ENCODE measurements at places on chromosomes 7 and 10.

- no peak for DNase-seq
Observed at GRCh38 chr10:110415809-110416208, 81.9 kb upstream of the DUSP5 start.

GRCh38 chr10:43093423-43094076 is 16.7 kb downstream of the RET start:
- no peak for DNase-seq

DNA sequence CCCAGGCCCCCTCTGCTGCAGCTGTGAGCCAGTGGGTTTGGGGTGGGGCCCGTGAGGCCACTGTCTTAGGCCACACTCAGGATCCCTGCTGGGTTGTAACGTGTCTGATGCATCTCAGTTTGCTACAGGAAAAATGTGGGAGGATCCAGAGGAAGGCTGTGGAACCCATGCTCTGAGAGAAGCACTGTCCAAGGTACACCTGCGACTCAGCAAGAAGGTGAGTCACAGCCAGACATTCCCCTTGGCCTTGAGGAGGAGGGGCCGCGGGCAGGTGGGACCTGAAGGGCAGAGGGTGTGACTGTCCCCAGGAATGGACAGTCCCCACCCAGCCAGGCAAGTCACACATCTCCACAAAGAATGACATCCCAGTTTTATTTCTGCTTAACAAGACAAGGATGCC is 27.8 kb upstream of the C10orf120 start:
- DNase-seq: no peak

- no peak for DNase-seq
Observed at GRCh38 chr7:39909526-39909925, 40.5 kb upstream of the CDK13 start.

DNA sequence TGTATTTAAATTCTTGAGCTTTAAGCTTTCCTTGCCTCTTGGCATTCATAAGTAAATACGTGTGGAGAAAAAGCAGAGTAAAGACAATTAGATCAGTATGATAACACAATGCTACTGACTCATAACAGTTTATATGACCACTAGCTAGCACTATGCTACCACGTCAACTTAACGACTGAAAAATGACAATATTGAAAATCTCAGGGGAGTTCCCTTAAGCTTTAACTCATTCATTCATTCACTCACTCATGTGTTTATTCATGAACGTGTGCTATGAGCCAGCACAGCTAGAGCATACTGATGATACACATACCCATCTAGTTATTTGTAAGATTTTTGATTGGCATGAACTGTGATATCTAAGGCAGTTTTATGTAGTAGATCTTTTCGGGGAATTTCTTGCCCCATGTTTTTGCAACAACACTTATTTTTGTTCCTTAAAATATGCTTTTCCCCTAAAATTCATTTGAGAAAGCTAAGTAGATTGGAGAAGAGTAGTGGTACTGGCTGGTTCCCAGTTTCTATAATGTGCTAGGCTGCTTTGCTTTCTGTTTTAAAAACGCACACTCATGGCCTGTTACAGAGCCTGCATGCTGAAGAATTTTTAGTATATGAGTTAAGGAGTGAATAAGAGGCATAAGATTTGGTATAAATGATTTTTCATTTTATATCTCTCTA is 57.4 kb upstream of the ACBD5 start:
- no peak for DNase-seq

- no peak for DNase-seq
Observed at GRCh38 chr7:124720195-124720594, 45.4 kb downstream of the GPR37 start.

GRCh38 chr7:1121886-1122831 is 34.2 kb downstream of the GPER1 start:
- DNase-seq: no peak

DNA sequence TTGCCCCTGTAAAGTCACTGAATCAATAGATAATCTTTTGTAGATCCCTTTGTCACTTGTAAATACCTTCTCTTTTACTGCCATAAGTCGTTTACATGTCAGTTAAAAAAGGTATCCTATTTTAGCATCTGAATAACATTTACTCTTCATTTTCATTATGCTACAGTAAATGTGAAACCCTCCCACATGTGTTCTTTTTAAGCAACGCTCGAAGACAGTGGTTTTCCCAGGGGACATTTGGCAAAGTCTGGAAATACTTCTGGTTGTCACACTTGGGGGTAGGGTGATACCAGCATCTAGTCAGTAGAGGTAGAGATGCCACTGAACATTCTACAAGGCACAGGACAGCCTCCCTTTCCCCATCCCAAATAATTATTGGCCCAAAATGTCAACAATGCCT is 23.7 kb downstream of the ATAD1 start:
- DNase-seq: no peak

GRCh38 chr7:97014145-97014750 is 8.9 kb downstream of the DLX6 start:
- DNase-seq: no peak

- DNase-seq: no peak
Observed at GRCh38 chr7:26629696-26630095, 234.7 kb downstream of the SKAP2 start.

- peak; percentile 83 for DNase-seq
Observed at GRCh38 chr10:67788028-67788886, 49.7 kb downstream of the DNAJC12 start.

GRCh38 chr7:118153551-118154177 is 30.3 kb upstream of the LSM8 start:
- no peak for DNase-seq

GRCh38 chr10:102384053-102384452 is 11.5 kb upstream of the NFKB2 start:
- DNase-seq: no peak

DNA sequence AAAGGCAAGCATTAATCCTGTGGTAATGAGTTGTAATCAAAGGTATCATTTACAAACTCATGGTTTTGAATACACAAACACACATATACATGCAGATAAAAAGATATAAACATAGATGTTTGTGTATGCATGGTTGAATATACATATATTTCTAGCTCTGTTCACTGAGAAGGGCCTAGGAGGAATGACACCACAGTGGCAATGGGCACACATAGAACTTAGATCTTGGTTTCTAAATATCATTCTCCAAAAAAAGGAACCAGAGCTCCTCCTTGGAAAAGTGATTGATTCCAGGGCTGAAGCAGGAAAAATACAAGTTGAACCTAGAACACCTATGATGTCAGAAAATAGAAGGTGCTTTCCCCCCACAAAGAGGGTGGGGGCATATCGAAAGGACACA is 6.9 kb downstream of the CUL2 start:
- no peak for DNase-seq

GRCh38 chr7:33107136-33108066 is 1.8 kb downstream of the RP9 start:
- peak; percentile 35 for DNase-seq

DNA sequence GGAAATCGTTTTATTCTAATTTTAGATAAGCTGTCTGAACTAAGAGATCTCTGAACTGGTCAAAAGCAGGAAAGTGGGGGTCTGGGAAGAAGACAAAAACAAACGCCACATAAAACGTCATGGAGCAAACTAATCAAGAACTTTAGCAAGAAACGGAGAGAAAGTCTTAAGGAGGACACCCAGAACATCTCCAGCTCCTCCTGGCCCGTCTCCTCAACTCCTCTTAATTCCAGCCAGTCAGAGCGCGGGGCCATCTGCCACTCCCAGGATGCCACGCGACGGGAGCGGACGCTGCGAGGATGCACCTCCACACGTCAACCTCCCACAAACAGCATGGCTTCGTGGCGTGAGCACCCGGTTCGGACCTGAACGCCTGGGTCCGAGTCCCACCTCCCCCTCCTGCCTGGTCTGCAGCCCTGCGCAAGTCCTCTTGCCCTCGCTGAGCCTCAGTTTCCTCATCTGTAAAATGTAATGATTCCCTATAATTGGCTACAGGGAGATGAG is 598 bp downstream of the MMS19 start:
- DNase-seq: peak; percentile 82

DNA sequence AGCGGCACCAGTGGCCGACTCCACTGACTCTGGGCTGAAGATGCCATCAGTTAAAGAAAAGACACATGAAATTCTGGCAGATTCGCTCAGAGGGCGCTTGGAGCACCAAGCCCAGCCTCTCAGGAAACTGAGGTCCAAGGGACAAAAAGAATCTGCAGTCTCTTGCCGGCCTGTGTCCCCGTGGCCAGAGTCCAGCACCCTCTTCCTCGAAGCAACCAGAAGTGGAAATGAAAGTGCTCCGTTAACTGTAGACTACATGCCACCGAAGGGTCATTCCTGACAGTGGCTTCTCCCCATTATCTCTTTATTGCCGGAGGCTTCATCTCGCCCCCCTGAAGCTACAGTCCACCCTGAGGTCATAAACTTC is 1.0 kb upstream of the CHST15 start:
- no peak for DNase-seq

DNA sequence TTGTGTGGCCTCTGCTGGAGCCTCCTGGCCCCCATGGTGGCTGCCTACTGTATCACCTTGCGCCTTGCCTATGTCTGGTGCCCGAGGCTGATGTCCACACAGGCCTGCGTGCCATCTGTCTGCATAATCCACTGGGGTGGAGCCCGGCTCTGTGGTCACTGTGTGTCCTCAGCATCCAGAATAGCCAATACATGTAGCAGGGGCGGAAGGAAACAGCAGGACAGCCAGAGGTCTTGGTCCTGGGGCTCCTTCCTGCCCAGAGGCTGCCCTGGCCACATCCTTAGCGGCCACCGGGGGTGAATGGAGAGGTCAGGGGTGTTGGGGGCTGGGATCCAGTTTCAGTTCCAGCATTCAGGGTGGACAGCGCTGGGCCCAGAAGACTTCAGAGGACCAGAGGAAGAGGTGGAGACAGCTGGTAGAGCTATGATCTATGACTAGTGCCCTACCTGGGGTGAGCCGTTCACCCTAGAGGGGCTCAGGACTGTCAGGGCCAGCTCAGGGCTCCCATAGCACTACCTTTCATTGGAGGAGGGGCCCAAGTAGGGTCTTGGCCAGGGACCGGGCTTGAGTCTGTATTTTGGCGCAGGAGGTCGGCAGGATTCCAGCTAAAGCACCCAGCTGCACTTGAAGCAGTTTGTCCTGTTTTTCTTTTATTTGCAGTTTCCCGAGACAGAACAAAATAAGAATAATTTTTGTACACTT is 15.9 kb downstream of the YKT6 start:
- DNase-seq: no peak

DNA sequence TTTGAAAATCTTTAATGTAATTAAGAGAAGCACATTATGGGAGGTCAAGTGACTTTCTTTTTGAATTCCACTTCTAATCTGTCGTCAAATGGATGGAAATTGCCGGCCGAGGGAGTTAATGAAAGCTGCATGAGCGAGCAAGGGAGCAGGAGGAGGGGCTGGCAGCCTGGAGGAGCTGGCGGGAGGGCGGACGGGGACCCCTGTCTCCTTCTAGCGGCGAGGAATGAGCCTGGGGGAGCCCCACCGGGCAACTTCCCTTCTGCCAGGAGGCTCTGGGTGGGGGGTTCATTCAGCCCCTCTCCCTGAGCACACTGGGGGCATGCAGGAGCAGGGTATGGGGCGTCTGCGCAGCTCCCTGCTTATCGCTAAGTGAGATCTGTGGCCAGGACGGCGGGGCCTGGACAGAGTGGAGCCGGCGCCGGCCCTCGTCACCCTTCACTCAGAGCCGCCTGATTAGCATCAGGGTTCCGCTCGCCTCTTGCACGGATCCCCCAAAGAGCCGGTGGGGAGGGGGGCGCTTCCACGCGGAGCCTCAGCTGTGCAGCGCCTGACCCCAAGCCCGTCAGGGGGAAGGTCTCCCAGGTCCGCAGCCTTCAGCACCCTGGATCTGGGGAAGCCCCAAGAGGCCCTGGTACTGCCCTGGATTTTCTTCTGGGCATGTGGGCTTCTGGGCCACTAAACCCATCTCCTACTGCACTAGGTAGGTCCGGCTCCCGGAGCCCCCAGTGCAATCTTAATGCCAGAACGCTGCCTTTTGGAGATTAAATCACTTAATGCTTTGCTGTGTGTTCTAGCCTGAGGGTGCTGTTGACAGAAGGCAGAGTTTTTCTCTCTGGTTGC is 680.8 kb downstream of the LRMDA start:
- DNase-seq: no peak

- no peak for DNase-seq
Observed at GRCh38 chr10:96756111-96756903, 36.0 kb upstream of the PIK3AP1 start.

- peak; percentile 35 for DNase-seq
Observed at GRCh38 chr7:101125989-101126650, 784 bp upstream of the SERPINE1 start.

- no peak for DNase-seq
Observed at GRCh38 chr10:20890491-20891337, 6.4 kb downstream of the NEBL start.

DNA sequence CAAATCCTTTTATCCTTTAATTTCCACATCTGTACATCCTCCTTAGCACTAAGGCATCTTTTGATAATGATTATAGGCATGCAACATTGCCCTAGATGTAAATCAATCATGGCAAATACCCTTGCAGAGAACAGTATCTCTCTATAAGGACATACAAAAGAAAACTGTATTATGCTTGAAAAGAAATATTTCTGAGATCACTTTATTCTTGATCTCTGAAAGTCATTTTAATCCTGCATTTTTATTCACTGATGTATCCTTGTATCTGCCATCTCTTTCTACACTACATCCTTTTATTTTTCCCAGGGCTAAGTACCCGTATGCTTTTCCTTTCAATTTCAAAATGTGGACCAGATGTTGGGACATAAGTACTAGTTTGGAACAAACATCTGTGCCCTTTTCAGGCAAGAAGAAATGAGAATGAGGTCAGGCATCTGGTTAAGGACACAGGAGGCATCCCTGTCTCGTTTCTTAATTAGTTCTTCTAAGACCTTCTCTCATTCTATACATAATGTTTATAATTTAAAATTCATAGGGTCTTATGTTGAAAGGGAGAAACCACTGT is 338.6 kb downstream of the CNTNAP2 start:
- no peak for DNase-seq

GRCh38 chr7:158263110-158263963 is 324.3 kb downstream of the PTPRN2 start:
- no peak for DNase-seq
